ENCODE measurements at places on chromosomes 12 and 14.
A peak's percentile ranks its signal among the peaks of the same experiment; 100 is the strongest.

DNA sequence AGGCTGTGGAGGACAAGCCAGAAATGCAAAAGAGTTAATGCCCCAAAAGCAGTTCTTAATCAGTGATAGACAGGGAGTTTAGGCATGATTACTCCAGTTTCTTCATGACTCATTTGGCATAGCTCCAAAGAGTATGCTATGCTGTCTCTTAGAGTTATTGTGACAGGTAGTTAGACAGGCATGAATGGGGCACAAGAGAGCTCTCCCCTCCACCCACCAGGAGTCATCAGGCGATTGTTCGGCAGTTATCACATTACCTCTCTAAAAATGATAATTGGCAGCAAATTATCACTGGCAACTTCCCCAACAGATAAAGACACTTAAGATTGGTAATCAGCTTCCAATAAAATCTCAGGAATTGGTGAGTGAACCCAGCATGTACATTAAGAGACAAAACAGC is 320.1 kb downstream of the DAD1 start:
- DNase-seq, result no peak

- no peak for DNase-seq
Measured at GRCh38 chr14:53027041-53027440, 76.2 kb upstream of the FERMT2 start.

GRCh38 chr12:114347861-114348260 is 58.1 kb downstream of the TBX5 start:
- no peak for DNase-seq

DNA sequence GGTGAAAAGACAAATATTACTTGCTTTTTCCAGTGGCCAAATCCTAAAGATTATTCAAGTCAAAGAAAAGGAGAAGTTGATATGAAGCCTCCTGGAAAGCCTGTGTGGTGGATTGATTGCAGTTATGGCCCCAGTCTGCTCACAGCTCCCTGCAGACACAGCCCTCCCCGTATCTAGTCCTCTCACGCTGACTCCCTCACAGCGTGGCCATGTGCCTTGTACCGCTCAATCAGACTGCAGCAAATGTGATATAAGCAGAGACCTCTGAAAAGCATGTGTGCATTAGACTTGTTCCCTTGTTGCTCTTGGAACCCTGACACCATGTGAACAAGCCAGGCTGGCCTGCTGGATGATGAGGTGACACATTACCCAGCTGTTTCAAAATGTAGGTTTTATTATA is 398.0 kb upstream of the GARIN6 start:
- DNase-seq, result no peak

GRCh38 chr12:125183187-125184067 is 118.2 kb downstream of the AACS start:
- DNase-seq, result peak; percentile 46

DNA sequence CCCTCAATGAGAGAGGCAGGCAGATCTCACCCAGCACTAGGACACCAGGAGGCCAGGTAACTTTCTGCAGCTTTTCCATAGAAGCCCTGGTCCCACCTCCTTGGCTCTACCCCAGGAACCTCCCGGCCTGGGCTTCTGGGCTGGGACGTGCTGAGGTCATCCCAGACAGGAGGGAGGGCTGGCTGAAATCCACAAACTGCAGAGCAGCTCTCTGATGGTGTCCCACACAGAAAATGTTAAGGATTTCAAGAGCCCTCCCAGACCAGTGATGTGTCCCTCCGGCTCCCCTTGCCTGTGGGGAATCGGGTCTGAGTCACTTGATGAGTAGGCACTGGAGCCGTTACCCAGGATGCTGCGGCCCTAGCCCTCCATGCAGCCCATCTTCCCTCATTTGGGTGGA is 124.1 kb downstream of the ESRRB start:
- no peak for DNase-seq

GRCh38 chr14:100421756-100422470 is 98.8 kb downstream of the SLC25A47 start:
- no peak for DNase-seq

GRCh38 chr14:89589400-89590118 is 172.5 kb upstream of the FOXN3 start:
- peak; percentile 35 for DNase-seq

DNA sequence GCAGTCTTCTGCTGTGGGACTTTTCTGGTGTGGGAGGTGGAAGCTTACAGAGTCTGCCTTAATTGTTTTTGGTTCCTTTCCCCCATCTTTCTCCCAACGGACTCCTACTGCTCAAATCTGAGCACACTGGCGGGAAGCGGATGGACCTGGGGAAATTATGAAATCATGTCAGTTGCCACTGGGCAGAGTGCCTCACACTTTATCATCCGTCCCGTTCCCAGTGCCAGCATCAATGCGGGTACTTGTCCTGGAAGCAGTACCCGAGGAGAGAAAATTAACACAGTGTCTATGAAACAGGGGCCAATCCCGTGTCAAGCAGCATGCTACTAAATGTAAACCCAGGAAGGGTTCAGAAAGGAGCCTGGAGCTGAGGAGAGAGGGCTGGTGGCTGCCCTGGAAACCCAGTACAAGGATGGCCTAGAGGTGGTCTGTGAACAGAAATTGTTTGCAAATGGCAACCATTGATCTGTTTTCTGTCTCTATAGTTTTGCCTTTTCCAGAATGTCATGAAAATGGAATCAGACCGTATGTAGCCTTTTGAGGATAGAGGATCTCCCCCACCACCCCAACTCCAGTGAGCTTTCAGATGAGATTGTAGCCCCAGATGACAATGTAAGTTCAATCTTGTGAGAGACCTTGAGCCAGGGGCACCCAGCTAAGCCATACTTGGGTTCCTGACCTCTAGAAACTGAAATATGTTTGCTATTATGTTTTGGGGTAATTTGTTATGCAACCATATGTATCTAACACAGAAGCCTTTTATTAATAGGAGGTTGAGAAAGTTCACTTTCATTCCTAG is 908 bp upstream of the CDKL1 start:
- no peak for DNase-seq

DNA sequence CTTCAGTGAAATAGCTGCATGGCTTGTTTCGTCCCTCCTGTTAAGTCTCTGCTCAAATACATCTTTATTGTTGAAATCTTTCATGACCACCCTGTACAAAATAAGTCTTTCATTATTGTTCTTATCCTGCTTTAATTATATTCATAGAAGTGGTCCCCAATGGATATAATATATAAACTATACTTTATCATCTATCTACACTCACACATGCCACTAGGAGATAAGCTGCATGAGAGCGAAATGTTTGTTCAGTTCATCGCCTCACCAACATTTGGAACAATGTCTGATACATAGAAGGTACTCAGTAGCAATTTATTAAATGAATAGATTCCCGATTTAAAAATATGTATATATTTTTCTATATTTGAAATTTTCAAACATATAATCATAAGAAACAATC is 254.0 kb upstream of the ATXN7L3B start:
- no peak for DNase-seq

DNA sequence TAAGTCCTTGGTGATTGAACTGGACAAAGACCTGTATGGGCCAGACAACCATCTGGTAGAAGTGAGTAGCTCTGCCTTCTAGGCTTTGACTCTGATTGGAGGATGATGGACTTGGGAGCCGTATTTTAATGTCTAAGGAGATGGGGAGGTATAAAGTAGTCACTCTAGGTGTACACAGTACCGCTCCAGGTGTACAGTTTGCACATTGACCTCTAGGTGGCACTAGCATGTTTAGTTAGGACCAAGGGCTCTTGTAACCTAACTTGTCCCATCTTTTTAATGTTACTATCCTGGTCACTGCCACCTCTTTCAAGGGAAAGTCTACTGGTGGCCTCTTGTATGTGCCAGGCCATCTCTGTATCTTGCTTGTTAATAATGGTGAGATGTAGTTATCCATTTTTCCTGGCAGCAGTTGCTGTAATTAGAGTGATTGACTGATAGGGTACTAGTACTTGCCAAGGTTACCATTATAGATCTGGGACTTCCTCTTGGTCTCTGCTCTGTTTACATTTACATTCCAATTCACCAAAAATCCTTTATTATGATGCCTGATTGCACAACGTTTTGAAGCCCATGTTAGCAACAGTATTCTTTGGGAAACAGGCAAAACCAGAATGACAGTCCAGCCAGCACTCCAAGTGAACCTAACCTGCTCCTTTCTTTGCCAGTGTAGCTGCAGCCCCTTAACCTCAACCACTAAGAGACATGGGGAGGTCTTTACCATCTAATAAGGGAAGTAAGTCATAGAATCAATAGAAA is 3.6 kb downstream of the SMARCD1 start:
- peak; percentile 19 for DNase-seq

- no peak for DNase-seq
Measured at GRCh38 chr12:76554405-76555230, 5.0 kb downstream of the OSBPL8 start.

- DNase-seq, result no peak
Measured at GRCh38 chr12:112319395-112319794, 62.8 kb downstream of the HECTD4 start.

DNA sequence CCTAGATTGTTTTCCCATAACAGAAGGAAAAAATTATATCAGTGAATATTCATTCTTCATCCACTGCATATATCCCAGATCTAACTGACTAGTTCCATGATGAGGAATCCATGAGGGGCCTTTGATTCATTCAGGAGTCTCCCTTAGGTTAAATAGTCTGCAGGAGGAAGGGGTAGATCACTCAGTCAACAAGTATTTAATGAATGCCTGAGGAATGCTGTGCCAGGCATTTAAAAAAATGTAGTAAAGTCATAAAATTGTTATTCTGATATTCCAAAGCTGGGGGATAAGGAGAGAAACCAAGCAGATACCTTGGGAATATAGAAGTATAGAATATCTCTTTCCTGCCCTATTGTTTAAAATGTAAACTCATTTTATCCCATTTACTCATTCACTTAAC is 216.2 kb upstream of the CAND1 start:
- DNase-seq, result no peak

DNA sequence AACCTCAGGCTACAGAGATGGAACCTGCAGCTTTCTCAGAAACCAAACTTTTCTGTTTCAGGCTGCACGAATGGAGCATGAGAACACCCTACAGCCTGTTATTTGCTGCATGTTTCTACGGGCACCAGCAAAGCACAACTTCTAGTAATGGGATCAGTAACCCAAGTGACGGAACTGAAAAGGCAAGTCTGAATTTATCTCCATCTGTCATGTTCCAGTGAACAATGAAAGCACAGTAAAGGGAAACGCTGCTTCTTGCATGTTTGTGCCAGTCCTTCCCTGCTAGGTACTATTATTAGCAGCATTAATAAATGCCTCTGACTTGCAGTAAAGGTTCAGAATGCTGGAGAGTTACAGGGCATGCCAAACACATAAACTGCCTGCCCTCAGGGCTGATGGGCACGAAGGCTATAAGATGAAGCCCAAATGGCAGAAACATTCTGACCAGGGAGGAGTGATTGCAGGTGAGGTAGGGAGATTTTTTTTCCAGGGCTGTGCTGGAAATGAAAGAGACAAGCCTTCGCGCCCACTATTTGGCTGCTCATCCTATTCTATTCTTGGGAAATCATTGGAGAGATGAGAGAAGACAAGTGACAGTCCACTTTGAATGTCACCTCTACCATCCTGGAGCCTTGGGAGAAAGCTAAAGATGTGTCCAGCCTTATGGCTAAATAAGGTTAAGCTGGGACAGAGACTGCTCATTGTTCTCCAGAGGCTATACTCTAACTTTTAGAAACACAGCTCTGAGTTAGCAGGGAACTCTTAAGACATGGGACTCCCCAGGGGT is 100.4 kb upstream of the PLXNC1 start:
- no peak for DNase-seq

- peak; percentile 95 for DNase-seq
Measured at GRCh38 chr12:62259993-62260732, at the start of gene USP15. TSS of gene USP15 (plus strand) at chr12:62260404. CDS start at chr12:62260415, 11 bp downstream.

GRCh38 chr14:69475194-69475818 is 9.2 kb upstream of the PLEKHD1 start:
- DNase-seq, result peak; percentile 6

- DNase-seq, result no peak
Measured at GRCh38 chr12:71642264-71642663, 21.4 kb downstream of the ZFC3H1 start.

DNA sequence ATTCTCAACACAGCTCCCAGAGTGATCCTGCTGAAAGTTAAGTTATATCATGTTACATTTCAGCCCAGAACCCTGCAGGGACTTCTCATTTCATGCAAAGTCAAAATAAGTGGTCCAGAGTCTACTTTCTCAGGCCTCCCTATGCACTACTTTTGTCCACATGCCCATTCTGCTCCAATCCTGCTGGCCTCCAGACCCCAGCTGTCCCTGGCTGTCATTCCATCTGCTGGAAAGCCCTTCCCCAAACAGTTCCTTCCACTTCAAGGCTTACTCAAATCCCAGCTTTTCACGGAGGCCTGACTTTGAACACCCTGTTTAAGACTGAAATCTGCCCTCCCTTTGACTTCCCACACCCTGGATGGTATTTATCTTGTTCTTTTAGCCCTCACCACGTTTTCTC is 109.8 kb upstream of the DNM1L start:
- DNase-seq, result no peak

GRCh38 chr12:4270831-4271716 is 2.5 kb upstream of the CCND2 start:
- DNase-seq, result peak; percentile 86

DNA sequence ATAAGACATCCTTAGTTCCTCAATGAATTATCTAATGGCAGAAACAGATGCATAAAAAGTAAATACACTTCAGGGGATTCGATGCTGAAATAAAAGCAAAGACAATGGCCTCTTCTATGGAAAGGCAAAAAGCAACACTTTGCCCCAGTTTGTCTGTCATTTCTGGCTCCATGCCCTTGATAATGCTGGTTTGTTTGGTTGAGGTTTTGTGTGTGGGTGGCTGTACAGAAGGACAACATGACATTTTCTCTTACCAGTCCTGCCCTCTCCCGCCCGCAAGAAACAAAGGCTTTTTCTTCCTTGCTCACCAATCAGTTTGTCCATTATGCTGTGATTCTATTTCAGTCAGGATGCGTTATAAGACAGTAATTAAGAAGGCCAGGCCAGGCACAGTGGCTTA is 18.1 kb upstream of the WDR89 start:
- no peak for DNase-seq

DNA sequence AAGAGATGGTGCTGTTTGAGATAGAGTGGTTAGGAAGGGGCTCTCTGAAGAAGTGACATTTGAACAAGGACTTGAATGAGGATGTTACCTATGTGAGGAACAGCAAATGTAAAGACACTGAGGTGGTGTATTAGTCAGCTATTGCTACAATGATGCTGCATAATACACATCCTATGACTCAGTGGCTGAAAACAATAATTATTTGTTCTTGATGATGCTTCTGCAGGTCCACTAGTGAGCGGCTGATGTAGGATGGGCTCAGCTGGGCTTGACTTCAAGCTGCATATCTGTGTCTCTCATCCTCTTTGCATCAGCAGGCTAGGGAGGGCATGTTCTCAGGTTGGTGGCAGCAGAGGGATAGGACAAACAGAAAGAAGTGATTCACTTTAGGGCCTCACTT is 21.4 kb upstream of the CLMN start:
- DNase-seq, result no peak

GRCh38 chr12:79020106-79020505 is 155.5 kb downstream of the SYT1 start:
- DNase-seq, result no peak

GRCh38 chr14:104802394-104803184 is 1.7 kb downstream of the ZBTB42 start:
- no peak for DNase-seq

GRCh38 chr14:98175436-98175835 is 1096.6 kb downstream of the BCL11B start:
- no peak for DNase-seq
